ENCODE measurements at places on chromosomes 2 and 18.

- DNase-seq = no peak
Observed at GRCh38 chr2:19356545-19357401, 1.6 kb downstream of the OSR1 start.

DNA sequence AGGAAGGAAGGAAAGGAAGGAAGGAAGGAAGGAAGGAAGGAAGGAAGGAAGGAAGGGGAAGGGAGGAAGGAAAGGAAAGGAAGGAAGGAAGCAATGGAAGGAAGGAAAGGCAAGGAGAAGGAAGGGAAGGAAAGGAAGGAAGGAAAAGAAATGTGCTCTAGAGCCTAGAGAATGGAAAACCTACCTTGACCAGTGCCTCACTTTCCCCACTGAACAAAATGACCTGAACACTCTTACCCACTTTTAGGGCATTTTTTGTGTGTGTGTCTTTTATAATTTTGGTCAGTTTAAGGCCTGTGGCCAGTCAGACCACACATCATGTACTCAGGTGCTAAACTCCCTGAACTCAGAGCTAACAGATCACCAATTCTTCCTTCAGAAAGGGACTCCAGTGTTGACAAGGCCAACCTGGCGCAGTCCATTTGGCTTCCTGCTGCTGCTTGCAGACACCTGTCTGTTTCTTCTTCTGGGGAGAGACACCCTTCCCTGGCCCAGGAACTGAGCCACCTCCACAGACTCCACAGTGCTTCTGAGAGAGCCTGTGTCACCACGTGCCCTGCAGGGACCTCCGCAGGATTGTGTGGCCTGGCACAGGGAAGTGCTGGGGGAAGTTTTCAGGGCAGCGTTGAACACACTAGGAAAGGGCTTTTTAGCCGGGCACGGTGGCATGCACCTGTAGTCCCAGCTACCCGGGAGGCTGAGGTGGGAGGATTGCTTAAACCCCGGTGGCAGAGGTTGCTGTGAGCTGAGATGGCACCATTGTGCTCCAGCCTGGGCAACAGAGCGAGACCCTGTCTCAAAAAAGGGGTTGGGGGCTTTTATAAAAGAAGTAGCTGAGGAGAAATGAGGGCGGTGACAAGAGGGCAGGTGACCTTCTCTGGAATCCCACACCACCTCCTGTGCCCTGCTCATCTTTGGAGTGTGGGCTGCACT is 57.2 kb downstream of the DDX1 start:
- DNase-seq = no peak

DNA sequence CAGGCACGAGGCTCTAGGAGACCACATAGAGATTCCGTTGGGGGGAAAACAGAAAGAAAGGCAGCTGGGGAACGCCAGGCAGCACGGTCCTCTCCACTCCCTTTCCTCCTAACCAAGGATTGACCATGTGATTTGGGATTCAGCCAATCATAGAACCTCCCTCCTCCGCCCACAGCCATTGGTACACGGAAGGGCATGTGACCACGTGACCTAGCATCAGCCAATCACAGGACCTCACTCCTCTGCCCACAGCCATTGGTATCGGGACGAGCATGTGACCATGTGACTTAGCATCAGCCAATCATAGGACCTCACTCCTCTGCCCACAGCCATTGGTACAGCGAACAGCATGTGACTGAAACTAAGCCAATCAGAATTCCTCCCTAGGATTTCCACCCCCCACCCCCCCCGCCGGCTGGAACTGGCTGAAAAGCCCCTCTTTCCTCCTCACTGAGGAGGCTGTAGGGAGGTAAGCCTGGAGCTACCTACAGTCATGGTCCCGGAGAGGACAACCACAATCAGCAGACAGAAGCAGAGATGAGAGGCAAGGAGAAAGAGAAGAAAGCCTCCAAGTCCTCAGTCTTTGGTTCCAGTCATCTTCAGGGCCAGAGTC is 7.6 kb downstream of the SERPINE2 start:
- DNase-seq = no peak

DNA sequence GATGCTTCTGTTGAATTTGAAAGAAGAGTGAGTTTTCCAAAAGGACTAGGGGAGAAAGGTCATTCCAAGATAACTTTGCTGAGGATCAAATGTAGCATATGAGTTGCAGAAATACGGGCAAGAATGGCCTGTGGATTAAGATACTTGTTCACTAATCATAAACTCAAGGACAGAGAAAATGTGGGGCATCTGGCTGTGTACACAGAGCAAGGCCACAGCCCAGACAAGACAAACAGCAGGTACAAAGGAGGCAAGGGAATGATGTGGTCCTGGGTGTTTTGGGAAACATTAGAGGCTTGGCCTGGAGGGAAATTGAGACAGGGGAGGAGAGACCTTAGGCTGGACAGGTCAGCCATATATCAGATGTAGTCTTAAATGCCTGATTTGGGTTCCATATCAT is 254.8 kb downstream of the TTC32 start:
- DNase-seq = no peak

Data from activated CD4-positive, CD25-positive, alpha-beta regulatory T cell (primary cell).